ENCODE measurements at places on chromosomes 2 and 18.
A peak's percentile ranks its signal among the peaks of the same experiment; 100 is the strongest.

DNA sequence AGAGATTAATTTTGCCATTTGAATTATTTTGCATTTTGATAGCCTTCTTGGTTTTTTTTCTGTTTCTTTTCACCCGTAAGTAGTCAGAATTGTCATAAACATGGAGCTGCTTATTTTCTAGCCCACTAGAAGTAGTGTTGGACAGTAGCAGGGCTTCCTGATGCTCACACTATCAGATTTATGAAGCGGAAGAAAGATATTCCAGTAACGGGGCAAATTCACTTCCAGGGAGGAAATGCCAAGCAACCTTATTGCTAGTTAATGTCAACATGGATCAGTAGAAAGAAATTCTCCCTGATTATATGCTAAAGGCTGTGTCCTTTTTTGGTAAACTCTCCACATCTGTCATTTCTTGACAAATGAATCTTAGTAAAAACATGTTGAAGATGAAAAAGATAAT lies 19.2 kb upstream of the ADAM23 start:
- H3K27me3 ChIP-seq, result peaks cover 5% of the 10 kb centered on the region
- no peak for DNase-seq
- no peak overlapping the region for H3K27ac ChIP-seq
- no peaks in the 10 kb centered on the region for H3K36me3 ChIP-seq
- no peak overlapping the region for H3K4me3 ChIP-seq
- no peaks in the 10 kb centered on the region for H3K4me1 ChIP-seq

- peaks cover 5% of the 10 kb centered on the region for H3K4me1 ChIP-seq
- DNase-seq, result peak; percentile 17
- no peak overlapping the region for H3K4me3 ChIP-seq
- H3K27ac ChIP-seq, result no peak overlapping the region
Measured at GRCh38 chr2:237922641-237923361, 44.0 kb upstream of the UBE2F start.

DNA sequence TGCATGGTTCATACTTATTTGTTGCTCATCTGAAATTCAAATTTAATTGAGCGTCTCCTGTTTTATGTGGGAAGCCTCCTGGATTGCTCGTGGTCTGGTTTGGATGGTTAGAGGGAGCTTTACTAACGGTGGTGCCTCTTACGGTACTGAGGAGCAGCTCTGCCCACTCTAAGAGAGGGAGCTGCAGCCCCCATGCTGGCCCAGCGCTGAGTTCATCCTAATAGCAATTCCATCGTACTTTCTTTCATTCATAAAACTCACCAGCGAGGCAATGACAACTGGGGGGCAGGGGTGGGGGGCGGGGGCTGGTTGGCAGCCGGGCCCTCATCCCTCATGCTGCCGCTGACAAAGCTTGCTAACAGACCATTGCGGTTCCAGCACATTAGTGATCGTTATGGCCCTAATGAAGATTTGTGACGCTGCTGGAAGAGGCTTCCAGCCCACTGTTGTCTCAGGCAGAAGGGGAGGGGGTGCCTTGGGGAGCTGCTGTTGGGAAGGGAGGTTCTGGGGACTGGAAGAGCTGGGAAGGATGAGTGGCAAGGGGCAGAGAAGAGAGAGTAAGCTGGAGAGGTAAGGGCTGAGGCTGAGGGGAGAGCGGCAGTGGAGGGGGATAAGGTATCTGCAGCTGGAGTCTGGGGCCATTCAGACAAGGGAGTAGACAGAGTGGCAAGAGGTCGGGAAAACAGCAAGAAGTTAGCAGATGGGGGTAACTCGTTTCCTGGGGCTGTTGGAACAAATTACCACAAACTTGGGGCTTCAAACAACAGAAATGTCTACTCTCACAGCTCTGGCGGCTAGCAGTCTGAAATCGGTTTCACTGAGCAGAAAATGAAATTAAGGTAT lies 238.1 kb downstream of the LPIN1 start:
- H3K4me1 ChIP-seq, result no peaks in the 10 kb centered on the region
- no peak overlapping the region for H3K4me3 ChIP-seq
- no peak overlapping the region for H3K27ac ChIP-seq

- H3K36me3 ChIP-seq, result no peaks in the 10 kb centered on the region
- no peaks in the 10 kb centered on the region for H3K4me1 ChIP-seq
- no peaks in the 10 kb centered on the region for H3K27me3 ChIP-seq
- no peak for DNase-seq
- H3K27ac ChIP-seq, result no peak overlapping the region
- H3K4me3 ChIP-seq, result no peak overlapping the region
Measured at GRCh38 chr2:235542733-235543127, 48.9 kb downstream of the AGAP1 start.

- no peak for DNase-seq
- no peak overlapping the region for H3K27ac ChIP-seq
- H3K4me3 ChIP-seq, result no peak overlapping the region
- no peaks in the 10 kb centered on the region for H3K36me3 ChIP-seq
- no peaks in the 10 kb centered on the region for H3K27me3 ChIP-seq
Measured at GRCh38 chr2:186714611-186715010, 20.8 kb downstream of the FAM171B start.

- H3K4me3 ChIP-seq, result no peak overlapping the region
- H3K27me3 ChIP-seq, result no peaks in the 10 kb centered on the region
- no peaks in the 10 kb centered on the region for H3K36me3 ChIP-seq
- H3K27ac ChIP-seq, result no peak overlapping the region
Measured at GRCh38 chr2:104177179-104177578, 676.7 kb upstream of the POU3F3 start.

DNA sequence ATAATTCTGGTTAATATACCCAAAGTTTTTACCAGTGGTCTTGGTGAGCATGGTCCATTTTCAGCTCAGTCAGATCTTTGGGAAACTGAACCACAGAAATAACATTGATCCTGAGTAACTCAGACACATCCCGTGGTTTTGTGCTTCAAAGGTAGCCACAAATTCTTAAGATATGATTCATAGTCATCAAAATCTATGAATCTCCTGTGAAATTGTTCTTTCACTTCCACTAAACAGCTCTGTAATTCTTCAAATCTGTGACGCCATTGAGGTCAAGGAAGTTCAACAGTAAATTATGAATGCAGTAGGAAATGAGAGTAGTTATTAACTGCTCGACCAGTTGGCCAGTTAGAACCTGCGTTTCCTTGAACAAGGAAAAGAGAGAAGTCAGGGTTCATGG lies 147.3 kb downstream of the IRS1 start:
- H3K27ac ChIP-seq, result no peak overlapping the region
- peaks cover 5% of the 10 kb centered on the region for H3K4me1 ChIP-seq
- H3K27me3 ChIP-seq, result peaks cover 15% of the 10 kb centered on the region
- DNase-seq, result no peak
- H3K36me3 ChIP-seq, result no peaks in the 10 kb centered on the region
- no peak overlapping the region for H3K4me3 ChIP-seq

GRCh38 chr2:231674587-231675338 lies 33.6 kb upstream of the PTMA start:
- H3K4me1 ChIP-seq, result peaks cover 79% of the 10 kb centered on the region
- peaks cover 2% of the 10 kb centered on the region for H3K36me3 ChIP-seq
- peak overlapping the region; percentile 34 for H3K4me3 ChIP-seq
- H3K27ac ChIP-seq, result peak overlapping the region; percentile 98
- DNase-seq, result peak; percentile 88

DNA sequence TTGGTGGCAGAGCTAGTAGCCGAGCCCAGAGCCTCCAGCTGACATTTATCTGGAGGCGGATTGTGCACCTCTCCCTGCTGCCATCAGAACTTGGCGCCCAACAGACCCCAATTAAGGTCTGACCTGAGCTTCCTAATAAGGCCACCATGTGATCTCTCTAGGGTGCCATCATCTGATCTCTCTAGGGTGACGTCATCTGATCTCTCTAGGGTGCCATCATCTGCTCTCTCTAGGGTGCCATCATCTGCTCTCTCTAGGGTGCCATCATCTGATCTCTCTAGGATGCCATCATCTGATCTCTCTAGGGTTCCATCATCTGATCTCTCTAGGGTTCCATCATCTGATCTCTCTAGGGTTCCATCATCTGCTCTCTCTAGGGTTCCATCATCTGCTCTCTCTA lies 6.2 kb downstream of the KCNF1 start:
- H3K27me3 ChIP-seq, result no peaks in the 10 kb centered on the region
- H3K4me1 ChIP-seq, result no peaks in the 10 kb centered on the region
- no peak for DNase-seq
- H3K4me3 ChIP-seq, result no peak overlapping the region

DNA sequence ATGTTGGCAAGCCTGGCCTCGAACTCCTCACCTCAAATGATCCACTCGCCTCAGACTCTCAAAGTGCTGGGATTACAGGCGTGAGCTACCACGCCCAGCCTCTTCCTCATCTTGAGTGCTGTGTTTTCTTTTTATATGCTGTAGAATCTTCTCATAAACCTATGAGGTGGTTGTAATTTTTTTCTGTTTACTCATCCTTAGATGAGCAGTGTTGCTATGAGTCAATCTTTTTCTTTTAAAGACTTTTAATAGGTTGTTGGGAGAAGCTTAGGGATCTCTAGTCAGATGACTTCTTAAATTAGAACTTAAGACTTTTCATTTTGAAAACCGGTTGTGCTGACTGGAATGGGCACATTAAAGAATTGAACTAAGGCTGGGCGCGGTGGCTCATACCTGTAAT lies 8.7 kb upstream of the AAK1 start:
- H3K36me3 ChIP-seq, result no peaks in the 10 kb centered on the region
- H3K27ac ChIP-seq, result no peak overlapping the region
- no peak overlapping the region for H3K4me3 ChIP-seq
- no peak for DNase-seq

DNA sequence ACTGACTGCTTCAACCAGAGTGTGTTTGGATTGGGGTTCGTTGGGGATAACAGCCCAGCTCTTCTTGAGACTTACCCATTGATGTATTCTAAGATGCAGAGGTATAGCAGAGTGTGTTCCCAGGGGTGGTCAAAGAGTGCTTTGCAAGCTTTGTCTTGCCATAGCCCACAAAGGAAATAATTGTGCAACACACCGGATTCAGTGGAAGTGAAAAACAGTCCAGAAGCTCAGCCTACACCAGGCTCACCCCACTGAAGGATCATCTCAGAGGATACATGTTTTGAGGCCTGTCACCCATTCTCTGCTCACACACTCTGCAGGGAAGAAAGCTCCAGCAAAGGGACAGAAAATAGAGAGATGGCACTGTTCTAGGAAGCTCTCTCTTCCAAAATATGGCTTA lies 9.6 kb downstream of the CACNB4 start:
- H3K27ac ChIP-seq, result no peak overlapping the region
- DNase-seq, result no peak
- no peaks in the 10 kb centered on the region for H3K36me3 ChIP-seq
- no peaks in the 10 kb centered on the region for H3K27me3 ChIP-seq
- H3K4me3 ChIP-seq, result no peak overlapping the region

Data from B cell (primary cell).